ENCODE measurements at places on chromosomes 4 and X.

- DNase-seq, result no peak
These were observed 51.7 kb downstream of the RPGR start for GRCh38 chrX:38275615-38276014.

- no peak for DNase-seq
These were observed 68.6 kb downstream of the CHST7 start for GRCh38 chrX:46642145-46642544.

DNA sequence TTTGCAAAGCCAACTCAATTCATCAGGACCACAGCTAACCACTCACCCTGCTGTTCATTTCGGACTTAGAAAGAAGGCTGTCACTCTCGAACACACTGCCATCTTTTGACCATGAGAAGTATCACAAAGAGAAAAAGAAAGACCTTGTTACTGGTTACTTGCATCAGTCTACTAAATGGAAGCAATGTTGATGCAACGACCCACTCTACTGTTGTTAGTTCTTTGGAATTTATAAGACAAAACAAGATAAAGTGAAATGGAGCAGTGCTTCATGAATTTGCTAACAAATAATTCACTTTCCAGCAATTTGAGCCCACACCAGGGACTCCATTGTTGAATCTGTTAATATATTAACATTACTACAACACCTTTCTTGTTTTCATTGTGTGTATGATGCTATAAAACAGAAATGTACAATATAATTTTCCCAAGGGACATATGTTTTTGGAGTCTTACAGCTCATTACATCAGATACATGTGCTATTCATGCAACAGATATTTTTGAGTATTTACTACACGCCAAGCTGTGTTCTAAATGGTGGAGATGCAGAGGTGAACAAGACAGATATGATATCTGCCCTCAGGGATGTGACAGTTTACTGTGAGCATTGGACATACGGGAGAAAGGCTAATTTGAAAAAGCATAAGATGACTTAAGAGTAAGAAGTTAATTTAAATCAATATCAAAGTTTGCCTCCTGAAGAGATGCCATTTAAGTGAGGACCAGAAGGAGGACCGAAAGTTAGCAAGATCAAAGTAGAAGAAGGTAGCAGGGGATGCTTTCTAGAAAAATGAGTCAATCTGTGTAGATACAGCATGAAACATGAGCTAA lies 87.2 kb downstream of the AREG start:
- no peak for DNase-seq

- no peak for DNase-seq
These were observed 183.0 kb downstream of the GBA3 start for GRCh38 chr4:22875587-22876257.

Data from breast epithelium (tissue), 4 donors.